Stimulated activated naive CD8-positive, alpha-beta T cell treated with anti-CD3 and anti-CD28 coated beads, Interleukin-15, amount 100 ng/mL, for 72 hours (primary cell): ENCODE measurements at places on chromosomes 1 and 21.

DNA sequence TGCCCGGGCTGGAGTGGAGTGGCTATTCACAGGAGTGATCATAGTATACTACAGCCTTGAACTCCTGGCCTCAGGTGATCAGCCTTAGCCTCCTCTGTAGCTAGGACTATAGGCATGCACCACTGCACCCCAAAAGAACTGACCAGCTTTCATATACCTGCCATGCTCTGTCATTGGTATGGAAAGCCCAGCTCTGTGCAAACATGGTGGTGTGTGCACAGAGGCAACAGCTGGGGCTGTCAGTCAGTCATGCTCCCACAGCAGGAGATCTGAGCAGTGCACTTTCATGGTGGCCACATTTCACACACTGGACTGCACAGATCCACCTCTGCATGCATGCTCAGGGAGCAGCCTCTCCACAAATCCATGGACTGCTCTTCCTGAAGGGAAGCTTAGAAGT, 8.8 kb upstream of the JAK1 start:
- DNase-seq, result no peak

DNA sequence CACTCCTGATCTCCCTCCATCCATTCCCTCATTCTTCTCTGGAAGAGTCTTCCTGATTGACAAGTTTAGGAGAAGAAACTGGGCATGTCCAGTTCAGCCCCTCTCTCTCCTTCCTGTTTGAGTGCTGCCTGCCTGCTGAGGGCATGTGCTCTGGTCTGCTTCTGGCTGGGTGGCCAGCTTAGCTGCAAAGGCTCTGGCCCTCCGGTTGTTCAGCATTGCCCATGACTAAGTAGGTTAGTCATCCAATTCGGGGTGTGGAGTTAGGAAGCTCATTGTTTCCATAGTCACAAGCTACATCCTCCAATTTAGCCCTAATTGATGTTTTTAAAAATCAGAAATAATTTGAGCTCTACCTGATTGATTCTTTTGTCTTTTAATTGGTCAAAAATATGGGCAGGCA, 25.6 kb upstream of the PLA2G2E start:
- no peak for DNase-seq

DNA sequence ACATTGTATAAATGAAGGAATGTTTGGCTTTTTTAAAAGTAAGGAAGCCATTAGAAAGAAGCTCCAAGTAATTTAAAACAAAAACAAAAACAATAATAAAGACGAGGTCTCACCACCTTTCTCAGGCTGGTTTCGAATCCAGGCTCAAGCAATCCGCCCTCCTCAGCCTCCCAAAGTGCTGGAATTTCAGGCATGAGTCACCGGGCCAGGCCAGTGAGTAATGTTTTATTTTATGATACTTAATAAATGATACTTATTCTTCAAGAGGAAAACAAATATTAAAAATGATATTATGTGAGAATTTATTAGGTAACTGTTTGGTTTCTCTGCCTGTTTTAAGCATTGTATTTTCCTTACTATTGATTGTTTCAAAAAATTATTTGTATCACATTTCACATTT, 201.4 kb upstream of the BRINP3 start:
- DNase-seq, result no peak

- DNase-seq, result no peak
Measured at GRCh38 chr1:237237721-237238120, 195.7 kb downstream of the RYR2 start.

DNA sequence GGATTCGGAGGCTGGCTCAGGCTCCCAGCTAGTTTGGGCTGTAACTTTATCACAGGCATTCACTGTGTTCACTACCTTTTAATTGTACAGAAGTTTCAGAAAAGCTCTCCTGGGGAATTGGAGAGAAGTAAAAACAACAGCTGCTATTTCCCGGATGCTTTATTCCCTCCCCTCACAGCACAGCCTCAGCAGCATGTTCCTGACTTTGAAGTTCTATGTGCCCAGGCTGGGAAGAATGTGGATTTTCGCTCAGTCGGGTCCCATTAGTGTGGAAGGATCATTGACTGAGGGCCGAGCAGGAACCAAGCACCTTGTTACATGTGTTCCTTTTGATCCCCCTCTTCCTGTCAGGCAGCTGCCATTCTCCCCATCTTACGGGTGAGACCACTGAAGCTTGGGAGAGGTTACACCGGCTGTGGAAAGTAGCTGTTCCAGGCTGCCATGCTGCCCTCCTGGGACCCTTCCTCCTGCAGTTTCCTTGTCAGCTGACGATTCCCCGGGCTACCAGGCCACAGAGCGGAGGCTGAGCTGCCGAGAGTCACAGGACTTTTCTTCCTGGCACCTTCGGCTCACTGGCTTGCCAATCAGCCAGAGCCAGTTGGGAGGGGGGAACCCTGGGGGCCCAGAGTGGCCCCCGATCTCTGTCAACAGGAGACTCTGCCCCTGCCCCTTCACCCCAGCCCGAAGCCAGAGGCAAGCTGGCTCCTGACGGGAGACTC, 223.1 kb upstream of the TMEM51 start:
- no peak for DNase-seq

GRCh38 chr1:201597551-201598230, 58.8 kb downstream of the NAV1 start:
- no peak for DNase-seq

DNA sequence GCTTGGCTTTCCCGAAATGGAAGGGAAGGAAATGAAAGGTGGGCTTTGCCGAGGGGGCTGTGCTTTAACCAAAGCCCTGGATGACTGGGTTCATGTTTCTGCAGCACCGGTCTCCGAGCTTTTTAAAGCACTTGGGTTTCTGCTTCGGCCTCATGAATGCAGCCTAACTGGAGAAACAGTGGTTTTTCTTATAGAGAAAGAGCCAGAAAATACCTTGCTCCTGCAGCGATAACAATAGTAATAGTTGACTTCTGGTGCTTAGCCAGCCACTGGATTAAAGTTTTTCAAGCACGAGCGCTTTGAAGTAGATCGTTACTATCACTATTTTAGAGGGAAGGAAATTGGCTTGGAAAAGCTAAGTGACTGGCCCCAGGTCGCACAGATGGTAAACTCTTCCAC, 500 bp upstream of the DOCK7 start:
- no peak for DNase-seq
